ENCODE measurements at places on chromosomes 11 and 22.

- DNase-seq: no peak
Observed at GRCh38 chr11:78230161-78230877, 41.6 kb downstream of the USP35 start.

GRCh38 chr22:24391836-24392217 is 35.6 kb upstream of the ADORA2A start:
- peak; percentile 84 for DNase-seq

DNA sequence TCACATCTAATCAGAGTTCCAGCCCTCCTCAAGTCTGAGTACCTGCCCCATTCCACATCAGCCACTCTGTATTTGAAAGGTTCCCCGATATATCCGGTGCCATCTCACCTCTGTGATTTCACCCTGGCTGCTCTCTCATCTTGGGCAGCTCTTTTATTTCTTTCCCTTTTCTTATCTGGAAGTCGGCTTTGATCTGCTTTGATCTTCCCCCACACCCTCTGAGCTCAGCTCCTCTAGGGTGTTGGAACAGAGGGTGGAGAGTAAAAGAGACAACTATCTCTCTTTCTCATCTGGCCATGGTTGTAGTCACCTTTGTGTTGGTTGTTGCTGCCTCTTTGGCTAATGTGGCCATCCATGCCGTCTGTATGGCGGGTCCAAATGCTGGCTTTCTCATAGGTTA is 108.3 kb downstream of the ENTHD1 start:
- DNase-seq: no peak

DNA sequence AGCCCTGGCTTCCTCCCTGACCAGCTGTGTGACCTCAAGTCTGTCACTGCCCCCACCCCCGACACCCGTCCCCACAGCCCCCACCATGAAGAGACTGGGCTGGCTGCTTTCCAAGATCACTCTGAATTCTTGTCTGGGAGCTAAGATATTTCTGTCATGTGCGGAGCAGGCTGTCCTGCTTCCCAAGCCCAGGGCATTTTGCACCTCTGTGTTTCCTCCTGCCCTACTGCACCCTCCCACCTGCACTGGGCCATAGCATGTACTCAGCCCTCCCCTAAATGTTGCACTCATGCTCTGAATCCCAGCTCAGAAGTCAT is 30.3 kb upstream of the MYEOV start:
- no peak for DNase-seq

DNA sequence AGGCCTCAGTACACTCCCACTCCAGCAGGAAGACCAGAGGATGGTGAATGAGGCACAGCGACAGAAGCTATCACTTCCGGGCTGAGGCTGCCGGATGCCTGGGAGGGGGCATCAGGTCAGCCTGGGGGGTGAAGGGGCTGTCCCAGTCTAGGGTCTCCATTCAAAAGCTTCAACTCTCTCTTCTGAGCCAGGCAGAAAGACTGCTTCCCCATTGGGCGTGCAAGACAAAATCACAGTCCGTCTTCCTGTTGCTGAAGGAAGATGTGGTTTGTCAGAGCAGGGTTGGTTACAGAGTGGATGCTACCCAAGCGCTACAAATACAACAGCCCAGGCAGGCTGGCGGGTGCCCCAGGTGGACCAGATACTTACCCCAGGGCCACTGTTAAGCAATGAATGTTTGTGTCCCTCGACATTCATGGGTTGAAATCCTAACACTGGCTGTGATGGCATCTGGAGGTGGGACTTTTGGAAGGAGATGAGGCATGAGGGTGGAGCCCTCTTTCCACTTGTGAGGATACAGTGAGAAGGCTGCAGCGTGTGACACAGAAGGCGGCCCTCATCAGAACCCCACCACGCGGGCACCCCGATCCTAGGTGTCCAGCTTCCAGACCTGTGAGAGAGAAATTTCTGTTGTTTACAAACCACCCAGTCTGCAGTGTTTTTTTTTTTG is 12.0 kb downstream of the UPK3A start:
- DNase-seq: no peak

- DNase-seq: peak; percentile 94
Observed at GRCh38 chr22:45548991-45549761, 46.5 kb downstream of the FBLN1 start.

GRCh38 chr11:88418508-88418907 is 81.0 kb upstream of the CTSC start:
- DNase-seq: no peak

DNA sequence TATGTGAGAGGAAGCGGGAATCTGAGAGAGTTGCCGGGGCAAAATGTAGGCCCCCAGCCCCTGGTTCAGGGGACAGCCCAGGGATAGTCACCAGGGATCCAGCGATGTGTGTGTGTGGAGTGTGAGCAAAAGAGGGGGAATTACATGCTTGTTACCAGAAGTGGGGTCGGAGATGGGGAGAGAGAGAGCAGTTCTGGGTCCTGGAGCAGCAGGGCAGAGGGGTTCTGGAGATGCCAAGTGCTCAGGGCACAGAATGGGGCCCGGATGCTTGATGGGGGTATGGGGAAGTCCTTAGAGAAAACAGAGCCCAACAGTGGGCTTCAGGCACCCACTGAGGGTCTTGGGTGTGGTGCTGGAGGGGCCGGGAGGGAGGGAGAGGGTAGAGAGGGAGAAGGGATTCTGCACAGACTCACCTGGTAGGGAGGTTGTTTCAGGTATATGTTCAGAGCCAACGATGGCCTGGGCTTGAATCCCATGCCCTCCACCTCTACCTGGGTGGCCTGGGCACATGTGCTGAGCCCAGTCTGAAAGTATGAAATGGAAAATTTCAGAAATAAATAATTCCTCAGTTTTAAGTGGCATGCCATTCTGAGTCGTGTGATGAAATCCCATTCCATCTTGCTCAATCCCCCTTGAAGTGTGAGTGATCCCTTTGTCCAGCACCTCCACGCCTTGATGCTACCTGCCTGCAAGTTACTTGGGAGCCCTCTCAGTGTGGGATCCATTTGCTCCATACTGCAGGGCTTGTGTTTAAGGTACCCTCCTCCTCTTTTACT is 12.4 kb downstream of the SMIM38 start:
- no peak for DNase-seq

DNA sequence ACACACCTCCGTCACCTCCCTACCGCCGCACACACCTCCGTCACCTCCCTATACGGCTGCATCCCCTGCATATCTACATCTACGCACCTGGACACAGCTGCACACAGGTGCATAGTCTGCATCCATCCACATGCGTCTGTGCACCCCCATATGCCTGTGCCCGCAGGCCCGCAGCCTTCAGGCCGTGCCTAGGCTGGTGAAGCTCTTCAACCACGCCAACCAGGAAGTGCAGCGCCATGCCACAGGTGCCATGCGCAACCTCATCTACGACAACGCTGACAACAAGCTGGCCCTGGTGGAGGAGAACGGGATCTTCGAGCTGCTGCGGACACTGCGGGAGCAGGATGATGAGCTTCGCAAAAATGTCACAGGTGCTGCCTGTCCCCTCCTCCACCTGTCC is 4.8 kb downstream of the PKP3 start:
- DNase-seq: peak; percentile 45

DNA sequence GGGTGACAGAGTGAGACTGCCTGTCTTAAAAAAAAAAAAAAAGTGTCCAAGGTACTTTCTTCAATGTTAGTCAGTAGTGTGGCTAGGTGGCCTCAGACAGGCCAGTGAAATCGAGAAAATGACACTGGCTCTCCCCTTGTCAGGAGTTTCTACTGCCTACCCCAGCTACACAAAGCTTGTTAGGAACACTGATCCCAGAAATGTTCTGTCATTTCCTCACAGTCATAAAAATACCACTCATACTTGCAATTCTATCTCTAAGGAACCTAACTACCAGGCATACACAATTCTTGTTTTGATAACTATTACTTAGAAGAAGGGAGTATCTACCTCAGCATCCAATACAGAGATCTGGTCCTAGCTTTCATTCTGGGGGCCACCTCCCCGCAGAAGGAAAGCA is 31.3 kb downstream of the ATP6V1E1 start:
- DNase-seq: peak; percentile 40

- peak; percentile 63 for DNase-seq
Observed at GRCh38 chr11:101401245-101401644, 182.6 kb downstream of the TRPC6 start.

GRCh38 chr22:38078046-38078840 is 5.7 kb downstream of the SLC16A8 start:
- DNase-seq: no peak

- no peak for DNase-seq
Observed at GRCh38 chr11:10506008-10506370, 35.0 kb downstream of the RNF141 start.

GRCh38 chr11:64013141-64013896 is 22.4 kb upstream of the FLRT1 start:
- no peak for DNase-seq

- DNase-seq: no peak
Observed at GRCh38 chr22:47218671-47219070, 456.2 kb downstream of the TBC1D22A start.

DNA sequence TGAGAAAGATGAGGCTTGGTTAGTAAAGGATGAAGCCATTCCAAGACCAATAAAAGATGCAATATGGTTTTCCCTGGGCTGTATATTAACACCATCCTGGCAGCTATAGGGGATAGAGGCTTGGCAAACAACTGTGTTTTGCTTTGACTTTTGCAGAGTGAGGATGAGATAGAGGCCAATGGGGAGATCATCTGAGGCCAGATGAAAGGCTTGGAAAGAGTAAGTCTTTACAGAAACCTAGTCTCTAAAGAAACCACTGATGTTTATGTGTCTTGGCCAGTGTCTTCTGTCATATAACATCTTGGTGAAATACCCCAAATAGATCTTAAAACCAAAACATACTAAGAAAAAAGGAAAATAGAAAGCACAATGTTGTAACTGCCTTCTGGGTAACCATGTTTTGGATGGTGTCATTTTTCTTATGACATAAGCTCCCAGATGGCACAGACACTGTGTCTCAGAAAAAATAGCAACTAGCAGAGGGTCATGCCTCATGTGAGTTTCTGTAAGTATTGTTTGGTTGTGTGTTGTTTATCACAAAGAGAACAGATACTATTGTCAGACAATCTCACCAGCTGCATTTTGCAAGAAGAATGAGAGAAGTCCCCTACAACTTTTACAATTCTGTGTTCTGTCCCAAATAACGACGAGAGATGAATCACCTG is 305.4 kb downstream of the ST3GAL4 start:
- no peak for DNase-seq

- DNase-seq: no peak
Observed at GRCh38 chr22:19596680-19597398, 72.6 kb upstream of the CLDN5 start.

DNA sequence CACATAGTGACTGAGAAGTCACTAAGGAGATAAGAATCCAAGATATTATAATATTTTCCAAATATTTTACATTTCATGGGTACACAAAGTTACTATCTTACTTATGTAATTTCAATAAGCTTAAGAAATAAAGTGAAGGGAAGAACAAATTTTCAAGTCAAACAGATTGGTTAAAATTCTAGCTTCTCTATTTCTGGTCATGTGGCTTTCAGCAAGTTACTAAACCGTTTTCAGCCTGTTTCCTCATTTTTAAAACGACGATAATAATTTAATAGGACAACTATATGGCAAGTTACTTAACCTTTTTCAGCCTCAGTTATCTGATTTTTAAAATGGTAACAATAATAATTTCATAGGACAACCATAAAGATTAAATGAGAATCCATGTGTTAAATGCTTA is 15.6 kb downstream of the DCUN1D5 start:
- no peak for DNase-seq

DNA sequence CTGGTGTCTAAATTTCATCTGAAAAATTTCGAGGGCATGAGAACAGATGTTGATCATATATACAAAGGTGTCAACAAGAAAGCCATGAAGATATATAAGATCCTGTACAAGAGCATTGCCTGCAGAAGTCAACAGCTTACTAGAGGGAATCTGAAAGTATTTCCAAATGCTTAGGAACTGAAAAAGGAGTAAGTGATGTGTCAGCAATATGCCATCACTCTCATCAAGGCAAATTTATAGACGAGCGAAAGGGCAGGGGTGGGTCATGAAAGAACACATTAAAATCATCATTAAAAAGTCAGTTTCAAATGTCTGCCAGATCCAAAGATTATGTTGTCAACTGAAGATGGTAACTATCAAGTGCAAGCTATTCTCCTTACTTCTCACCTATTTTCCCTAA is 1299.0 kb downstream of the LRRC4C start:
- no peak for DNase-seq

GRCh38 chr22:49763696-49764095 is 64.0 kb downstream of the BRD1 start:
- no peak for DNase-seq

DNA sequence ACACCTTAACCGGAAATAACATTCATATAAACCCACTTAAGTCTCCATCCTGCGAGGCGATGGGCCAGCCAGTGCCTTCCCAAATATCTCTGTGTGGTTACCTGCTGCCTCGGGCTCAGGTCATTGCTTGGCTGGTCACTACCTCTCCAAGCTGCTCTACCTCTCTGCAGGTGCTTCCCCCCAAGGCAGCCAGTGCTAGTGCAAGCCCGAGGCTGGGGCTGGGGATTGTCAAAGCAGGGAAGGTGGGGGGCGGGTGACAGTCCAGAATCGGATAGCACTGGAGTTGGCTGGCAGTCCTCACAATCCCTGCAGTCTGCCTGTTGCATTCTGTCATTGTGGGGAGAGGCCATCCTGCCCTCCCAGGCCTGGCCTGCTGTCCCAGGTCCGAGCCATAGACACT is 11.1 kb downstream of the MCHR1 start:
- no peak for DNase-seq

- DNase-seq: no peak
Observed at GRCh38 chr11:59769828-59770227, 14.7 kb downstream of the STX3 start.

DNA sequence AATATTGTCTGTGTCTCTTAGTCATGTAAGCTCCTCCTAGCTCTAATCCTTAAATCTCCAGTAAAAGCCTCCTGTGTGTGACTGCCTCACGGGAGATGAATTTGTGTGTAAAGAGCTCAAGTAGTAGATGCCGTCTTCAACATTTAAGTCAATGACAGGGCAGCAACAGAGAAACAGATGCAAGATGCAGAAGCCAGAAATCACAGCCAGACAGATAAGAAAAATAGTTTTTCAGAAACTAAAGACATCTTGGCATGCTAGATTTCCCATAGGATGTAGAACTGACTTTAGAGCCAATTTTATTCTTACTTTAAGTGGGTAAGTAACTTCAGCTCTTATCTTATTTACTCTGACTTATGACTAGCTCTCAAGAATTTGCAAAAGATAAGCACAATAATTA is 652.8 kb downstream of the KCNA4 start:
- DNase-seq: no peak

DNA sequence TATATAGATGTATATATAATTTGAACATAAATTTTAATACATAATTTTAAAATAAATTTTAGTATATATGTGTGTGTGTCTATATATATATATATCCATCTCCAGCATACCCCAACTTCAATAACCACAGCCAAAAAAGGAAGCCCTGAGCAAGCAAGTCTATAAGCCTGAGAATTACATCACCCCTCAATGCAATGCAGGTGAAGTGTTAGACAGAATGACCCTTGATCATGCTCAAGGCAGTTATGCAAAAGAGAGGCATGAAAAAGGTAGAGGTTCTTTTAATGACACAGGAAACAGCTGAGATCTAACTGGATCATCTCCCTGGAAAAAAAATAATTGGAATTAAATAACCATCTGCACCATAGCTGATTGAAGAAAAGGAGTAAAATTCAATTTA is 557.9 kb upstream of the ANO5 start:
- no peak for DNase-seq

All from EL (cell line).